ENCODE measurements at places on chromosomes 11 and 22.

DNA sequence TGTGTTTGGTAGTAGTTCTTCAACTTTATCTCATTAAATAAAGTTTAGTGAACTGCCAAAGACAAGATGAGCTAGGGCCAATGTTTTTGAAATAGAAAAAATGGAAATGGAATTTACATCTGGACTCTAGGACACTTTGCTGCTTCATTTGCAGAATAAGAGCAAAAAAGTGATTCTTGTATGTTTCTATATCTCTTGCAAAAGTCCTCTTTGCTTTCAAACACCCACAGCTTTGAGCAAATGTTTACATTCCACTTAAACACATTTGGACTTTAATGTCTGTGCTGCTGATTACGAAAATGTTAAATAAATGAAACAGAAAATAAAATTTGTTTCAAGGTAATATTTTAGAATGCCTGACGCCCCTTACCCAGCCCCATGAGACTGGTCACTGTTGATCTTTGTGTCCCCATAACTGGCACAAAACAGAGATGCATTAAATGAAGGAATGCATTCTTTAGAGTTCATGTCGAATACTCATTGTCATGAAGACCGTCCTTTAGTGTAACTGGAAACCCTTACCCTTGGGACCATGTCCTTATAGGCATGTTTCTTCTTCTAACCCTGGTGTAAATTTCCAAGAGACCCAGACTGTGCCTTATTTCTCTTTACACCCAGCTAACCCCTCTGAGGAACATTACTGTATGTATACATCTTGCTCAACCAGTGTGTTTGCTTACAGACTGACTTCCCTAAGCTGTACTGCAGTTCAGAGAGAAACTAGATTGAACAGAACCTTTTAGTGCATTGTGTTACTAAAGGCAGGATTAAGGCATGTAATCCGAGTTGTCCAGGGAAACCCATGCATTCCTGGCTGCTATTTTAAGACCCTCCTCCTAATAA lies 199.7 kb downstream of the NAV2 start:
- no peak for DNase-seq

- no peak for DNase-seq
These were observed 2.0 kb downstream of the MRGPRF start for GRCh38 chr11:69010964-69011623.

DNA sequence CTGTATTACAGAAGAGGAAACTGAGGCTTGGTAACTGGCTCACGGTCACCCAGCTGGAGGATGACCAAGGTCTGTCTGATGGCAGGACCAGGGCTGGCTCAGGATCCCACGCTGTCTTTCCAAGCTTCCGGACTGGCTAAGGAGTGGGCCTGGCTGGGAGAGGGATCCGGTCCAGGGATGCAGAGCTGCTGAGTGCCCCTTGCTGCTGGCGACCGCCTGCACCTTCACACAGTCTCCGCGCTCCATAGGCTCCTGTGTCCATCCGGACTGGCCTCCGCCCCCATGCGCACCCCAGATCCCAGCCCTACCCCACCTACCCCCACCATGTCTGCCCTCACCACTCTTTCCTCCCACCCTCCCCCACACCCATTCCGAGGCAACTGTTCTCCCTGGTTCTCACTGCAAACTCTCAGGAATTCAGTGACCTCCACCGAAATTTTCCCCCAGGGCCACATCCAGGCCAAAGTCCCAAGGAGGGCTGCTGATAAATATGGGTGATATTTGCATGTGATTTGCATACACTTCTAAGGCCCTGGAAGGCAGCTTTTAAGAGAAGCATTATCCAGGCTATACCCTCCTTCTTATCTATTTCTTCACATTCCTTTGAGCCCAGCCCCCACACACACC lies 48.5 kb upstream of the SLC35C1 start:
- DNase-seq: no peak

DNA sequence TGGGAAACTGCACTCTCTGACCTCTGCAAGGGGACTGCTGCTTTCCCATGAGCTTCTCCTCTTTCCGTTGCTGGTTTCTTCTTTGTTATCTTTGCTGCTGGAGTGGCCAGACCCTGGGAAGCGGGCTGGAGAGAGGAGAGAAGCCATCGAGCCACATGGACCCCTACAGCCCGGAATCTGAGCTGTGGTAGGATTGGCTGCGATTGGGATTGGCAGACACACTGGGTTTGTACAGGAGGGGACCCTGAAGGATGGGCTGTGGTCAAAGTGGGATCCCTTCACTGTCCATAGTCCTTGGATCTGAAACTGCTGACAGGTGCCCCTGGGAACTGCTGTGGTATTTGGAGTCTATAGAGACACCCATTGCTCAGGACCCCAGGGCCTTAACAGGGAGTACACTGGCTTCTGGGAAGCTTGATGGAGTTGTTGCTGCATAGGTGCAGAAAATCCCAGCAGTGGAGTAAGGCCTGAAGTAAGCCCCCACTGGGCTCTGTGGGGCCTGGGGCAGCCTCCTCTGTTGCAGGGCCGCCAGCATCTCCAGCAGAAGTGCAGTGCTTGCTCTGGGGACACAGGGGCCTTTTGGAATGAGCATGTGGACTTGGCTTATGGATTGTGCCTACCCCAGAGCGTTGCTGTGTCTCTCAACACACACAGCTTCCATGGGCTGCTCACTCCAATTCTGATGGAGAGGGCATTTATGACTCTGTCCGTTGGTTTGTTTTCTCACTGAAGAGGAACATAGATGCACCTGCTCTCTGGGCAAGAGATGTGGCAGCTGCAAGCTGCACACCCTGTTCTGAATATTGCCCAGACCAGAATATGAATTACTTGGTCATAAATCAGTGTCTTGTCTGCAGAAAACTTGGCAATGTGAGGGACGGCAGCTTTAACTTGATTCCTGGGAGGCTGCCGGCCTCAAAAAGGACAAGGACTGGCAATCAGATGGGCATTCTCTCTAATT lies 32.0 kb downstream of the BCR start:
- no peak for DNase-seq

DNA sequence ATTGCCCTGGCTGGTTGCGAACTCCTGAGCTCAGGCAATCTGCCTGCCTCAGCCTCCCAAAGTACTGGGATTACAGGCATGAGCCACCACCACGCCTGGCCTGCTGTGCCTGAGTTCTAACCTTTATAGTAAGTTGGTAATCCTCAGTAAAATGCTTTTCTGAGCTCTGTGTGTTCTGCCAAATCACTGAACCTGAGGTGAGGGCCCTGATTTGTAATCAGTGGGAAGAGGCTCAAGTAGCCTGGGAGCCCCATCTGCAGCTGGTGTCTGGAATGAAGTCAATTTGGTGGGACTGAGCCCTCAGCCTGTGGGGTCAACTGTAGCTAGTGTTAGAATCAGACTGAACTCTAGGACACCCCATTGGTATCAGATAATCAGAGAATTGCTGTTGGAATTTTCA lies 72.6 kb upstream of the PARVG start:
- DNase-seq: no peak

DNA sequence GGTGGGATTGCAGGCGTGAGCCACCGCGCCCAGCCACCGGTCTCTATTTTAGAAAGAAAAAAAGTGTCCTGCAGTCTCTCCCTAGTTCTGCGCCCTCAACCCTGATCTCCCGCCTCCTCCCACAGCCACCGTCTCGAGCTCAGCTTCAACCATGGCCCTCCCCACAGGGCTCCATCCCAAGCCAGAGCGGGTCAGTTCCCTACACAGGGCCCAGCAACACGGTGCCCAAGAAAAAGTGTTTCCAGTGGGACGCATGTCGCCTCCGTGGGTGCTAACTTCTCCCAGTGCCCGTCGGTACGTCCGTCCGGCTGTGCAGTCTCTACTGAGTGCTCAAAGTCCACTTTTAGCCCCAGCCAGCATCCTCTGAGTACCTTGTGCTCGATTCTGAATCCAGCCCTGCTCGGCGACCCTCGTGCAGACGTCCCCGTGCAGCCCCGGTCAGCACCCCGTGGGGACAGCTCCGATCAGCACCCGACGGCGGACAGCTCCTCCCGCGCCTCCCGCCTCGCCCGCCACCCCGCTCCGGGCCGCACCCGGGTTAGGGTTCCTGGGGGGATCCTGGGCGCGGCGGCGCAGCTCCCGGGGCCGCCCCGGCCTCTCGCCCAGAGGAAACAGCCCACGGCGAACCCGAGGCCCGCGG lies 657 bp upstream of the MAPK8IP2 start:
- peak; percentile 31 for DNase-seq

DNA sequence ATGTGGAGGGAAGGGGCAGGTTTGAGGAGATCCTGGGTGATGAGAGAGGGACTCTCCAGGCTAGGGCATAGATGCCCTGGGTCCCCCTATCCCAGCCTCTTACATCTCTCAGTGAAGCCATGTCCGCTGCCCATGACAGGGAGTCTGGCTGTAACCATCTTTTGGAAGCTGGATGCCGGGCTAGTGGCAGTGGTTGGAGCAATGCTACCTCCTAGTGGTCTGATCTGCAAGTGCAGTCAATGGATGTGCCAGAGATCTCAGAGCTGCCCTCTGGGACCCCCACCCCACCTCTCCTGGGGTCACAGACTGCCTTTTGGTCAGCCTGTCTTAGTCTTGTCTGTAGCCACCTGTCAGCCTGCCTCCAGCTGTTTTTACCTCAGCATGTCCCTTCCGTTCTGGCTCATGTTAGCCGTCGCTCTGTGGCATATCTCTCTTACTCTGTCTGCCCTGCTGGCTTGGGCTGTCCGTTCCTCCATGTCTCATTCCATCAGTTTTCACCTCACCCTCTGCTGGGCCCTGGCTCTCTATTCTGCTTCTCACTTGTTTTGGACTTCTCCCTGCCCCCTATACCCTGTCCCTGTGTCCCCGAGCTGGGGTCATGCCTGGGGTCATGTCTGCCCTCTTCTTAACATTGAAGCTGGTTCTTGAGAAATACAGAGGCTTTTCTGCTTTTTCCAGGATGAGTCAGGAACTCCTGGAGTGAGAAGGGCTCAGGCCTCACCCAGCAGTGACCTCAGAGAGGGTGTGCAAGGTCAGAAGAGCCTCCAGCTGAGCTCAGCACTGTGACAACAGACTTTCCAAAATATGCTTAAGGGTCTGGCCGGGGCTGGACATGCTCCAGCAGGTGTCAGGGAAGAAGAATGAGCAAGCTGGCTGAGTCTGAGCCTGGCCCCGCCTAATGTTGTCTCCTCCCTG lies 52.0 kb upstream of the THY1 start:
- peak; percentile 51 for DNase-seq

DNA sequence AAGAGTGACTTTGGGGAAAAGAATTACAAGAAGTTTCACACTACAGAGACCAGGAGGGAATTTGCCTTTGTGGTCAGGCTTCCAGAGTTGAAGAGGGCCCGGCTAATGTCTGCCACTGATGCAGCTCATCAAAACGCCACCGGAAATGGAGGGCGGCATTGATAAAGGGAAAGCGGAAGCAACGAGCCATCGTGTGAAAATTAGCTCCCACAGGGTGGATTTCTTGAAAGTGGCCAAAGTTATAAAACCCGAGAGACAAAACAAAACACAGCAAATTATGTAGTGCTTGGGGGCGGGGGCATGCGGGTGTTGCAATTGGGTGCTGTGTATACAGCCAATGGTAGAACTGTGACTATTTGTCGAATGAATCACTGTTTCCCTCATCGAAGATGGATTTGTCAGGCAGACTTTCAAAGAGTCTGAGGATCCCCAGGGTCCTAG lies 113.0 kb downstream of the ADAMTS15 start:
- DNase-seq: no peak

DNA sequence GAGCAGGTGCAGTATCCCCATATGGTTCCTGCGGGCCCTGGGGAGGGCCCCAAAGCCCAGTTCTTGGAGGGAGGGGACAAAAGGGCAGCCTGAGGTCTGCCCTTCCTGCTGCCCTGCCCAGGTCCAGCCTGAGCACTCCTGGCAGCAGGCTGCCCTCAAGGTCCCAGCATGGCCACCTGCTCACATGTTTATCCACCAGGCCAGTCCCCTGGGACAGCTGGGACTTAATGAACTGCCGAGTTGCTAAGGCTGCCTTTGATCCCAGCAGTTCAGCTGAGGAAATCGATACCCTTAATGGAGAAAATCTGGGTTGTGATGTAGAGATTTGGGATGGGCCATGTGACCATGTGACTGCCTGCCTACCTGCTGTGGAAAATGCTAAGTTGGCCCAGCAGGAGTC lies 146.2 kb downstream of the TRIM29 start:
- DNase-seq: no peak

GRCh38 chr11:60777106-60777505 lies 8.0 kb upstream of the MS4A10 start:
- no peak for DNase-seq

GRCh38 chr11:42709216-42709615 lies 602.6 kb upstream of the API5 start:
- no peak for DNase-seq

DNA sequence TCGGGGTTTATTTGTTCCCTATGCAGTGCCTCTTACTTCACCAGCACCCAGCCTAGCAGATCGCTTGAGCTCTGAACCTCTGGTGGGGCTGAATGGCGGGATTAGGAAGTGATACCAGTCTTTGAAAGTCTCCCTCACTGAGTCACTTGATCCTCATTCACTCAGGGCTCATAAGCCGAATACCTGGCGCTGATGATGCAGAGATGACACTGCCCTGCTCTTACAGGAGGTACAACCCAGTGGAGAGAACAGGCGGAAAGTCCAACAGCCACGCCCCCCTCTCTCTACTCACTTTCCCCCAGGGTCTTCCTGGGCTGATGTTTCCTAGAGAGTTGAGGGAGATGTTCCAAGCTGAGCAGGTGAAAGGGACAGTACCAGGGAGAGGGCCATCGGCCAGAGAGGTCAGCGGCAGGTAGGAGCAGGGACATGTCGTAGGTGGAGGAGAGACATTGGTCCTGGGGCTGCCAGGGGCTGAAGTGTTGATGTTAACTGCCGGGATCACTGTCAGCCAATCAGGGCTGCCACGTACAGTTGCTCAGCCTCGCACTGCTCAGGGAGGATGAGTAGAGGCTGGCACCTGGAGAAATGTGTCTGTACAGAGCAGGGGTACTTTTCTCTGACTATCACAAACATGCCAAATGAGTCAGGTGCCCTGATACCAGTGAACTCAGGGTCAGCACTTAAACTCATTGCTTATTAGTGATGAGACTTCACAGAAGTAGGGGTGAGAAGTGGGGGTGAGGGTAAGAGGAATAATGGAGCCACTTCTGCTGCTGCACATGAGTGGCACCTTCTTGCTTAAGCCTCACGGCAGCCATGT lies 9.9 kb upstream of the APOBEC3A start:
- DNase-seq: no peak

DNA sequence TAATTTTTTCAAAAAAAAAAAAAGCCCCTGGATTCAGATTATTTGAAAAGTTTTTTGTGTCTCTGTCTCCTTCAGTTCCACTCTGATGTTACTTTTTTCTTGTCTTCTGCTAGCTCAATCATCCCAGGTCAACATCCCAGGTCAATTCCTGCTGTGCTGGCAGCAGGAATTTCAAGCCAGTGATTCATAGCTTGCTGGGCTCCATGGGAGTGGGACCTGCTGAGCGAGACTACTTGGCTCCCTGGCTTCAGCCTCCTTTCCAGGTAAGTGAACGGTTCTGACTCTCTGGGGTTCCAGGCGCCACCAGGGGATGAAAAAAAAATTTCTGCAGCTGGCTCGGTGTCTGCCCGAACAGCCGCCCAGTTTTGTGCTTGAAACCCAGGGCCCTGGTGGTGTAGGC lies 31.4 kb downstream of the PLAAT5 start:
- no peak for DNase-seq

DNA sequence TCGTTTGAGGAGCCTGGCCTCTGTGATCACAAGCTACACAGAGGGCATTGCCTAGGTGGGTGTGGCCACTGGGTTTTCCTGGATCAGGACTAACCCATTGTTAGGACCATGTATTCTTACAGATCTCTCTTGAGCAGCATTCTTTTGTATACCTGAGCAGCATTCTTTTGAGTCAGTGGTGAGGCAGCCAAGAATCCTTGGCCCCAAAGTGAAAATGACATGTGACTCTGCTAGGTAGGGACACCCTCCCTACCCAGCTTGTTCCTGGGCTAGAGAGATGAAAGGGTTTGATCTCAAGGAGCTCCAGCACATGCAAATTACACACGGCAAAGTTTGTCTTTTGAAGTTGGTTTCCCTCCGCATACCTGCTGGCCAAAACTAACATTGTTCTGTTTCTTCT lies 55.0 kb upstream of the HORMAD2 start:
- DNase-seq: no peak

Measured in Kasumi-1 (cell line).